ENCODE measurements at places on chromosomes 2 and 18.

GRCh38 chr18:50162486-50163304, 32.3 kb downstream of the MYO5B start:
- H3K36me3 ChIP-seq = no peaks in the 10 kb centered on the region
- H3K4me3 ChIP-seq = no peak overlapping the region
- no peaks in the 10 kb centered on the region for H3K27me3 ChIP-seq
- H3K27ac ChIP-seq = no peak overlapping the region
- no peaks in the 10 kb centered on the region for H3K4me1 ChIP-seq

DNA sequence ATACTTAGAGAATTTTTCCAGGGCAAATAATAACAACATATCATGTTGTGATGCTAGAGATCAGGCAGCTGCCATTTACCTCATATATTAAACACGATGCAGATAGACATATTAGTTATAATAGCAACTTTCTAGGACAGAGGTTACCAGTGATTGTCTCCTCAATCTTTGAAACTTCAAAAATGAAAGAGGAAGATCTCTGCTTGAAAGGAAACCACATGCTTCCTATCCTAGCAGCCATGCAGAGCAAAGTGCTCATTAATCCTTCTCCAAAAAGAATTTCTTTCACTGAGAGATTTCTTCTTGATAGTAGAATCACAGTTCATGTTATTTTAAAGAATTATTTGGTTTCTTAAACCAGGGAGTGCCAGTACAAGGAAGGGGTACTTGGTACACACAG, 317.2 kb downstream of the CPS1 start:
- no peak for DNase-seq
- H3K36me3 ChIP-seq = no peaks in the 10 kb centered on the region
- no peaks in the 10 kb centered on the region for H3K4me1 ChIP-seq
- no peak overlapping the region for H3K27ac ChIP-seq

- no peak overlapping the region for H3K4me3 ChIP-seq
- DNase-seq = no peak
- H3K27ac ChIP-seq = peak overlapping the region; percentile 65
- H3K36me3 ChIP-seq = no peaks in the 10 kb centered on the region
- H3K27me3 ChIP-seq = no peaks in the 10 kb centered on the region
Observed at GRCh38 chr2:43540021-43540779, 55.6 kb downstream of the THADA start.

GRCh38 chr2:81767187-81767912, 1462.8 kb upstream of the LRRTM1 start:
- no peaks in the 10 kb centered on the region for H3K4me1 ChIP-seq
- no peak overlapping the region for H3K27ac ChIP-seq
- no peak for DNase-seq
- no peaks in the 10 kb centered on the region for H3K27me3 ChIP-seq
- no peak overlapping the region for H3K4me3 ChIP-seq
- no peaks in the 10 kb centered on the region for H3K36me3 ChIP-seq

GRCh38 chr2:111663471-111664274, 220.3 kb downstream of the ANAPC1 start:
- no peaks in the 10 kb centered on the region for H3K36me3 ChIP-seq
- H3K27ac ChIP-seq = no peak overlapping the region
- H3K27me3 ChIP-seq = no peaks in the 10 kb centered on the region
- no peak for DNase-seq
- H3K4me3 ChIP-seq = no peak overlapping the region
- peaks cover 26% of the 10 kb centered on the region for H3K4me1 ChIP-seq
